ENCODE measurements at places on chromosomes 11 and 22.

DNA sequence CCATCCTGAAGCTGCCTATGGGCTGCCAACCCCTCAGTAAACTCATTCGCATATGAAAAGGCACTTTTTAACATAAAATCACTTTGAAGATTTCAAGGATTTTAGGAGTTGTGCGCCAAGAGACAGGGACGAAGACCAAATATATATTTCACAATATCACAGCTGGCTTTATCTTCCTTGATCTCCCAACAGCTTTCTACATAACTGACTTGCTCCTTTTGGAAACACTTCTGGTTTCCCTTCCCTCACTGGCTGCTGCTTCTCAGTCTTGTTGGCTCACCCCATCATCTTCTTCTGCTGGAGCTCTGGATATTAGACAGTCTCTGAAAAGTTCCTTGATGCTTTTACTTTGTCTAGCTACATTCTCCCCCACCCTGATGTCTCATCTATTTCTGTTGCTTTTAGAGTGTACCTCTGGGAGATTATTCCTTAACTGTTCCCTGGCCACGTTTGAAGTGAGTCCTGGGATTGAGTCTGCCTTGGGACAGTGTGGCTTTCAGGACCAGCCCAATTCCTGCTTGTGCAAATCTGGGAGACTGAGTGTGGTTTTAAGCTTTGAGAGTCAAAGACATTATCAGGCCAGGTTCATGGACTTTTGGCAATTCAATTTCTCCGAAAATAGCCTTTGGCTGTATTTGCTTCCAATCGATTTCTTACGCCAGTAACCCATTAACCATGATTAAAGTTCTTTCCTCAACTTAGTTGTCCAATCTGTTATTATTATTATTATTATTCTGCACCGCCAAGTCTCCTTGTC lies 30.9 kb upstream of the NNMT start:
- no peak for DNase-seq

DNA sequence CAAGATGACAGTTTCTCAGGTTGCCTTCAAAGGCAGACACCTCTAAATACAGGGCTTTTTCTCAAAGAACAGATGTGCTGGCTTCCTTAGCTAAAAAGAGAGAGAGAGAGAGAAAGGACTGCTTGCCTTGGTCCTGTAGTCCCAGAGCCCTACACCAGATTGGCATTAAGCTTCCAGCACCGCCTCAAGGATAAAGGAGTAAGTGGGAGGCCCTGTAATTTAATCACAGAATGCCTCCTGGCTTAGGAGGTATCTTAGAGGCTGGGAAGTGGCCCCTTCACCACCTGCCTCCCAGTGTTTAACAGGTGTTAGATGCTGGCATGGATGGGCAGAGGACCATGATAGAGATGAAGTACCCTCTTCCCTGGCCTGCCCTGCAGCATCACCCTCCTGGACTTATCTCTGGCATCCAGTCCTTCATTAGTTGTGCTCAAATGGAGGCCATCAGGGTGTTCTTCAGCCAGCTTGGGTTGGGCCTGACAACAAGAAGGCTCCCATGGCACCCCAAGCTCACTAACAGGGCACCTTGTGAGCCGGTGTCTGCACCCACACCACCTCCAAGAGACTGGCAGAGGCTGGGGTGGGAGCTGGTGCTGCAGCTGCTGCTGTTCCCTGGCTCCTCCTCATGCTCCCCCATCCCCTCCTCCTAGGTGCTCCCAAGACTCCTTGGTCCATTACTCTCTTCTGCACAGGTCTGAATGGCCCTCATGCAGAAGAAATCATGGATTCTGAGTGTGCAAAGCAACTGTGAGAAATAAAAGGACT lies 32.5 kb downstream of the ABCC8 start:
- DNase-seq: no peak

GRCh38 chr11:118079491-118079890 lies 2.6 kb downstream of the TMPRSS4 start:
- peak; percentile 16 for DNase-seq

- no peak for DNase-seq
Observed at GRCh38 chr11:87359401-87359800, 321.7 kb downstream of the TMEM135 start.

DNA sequence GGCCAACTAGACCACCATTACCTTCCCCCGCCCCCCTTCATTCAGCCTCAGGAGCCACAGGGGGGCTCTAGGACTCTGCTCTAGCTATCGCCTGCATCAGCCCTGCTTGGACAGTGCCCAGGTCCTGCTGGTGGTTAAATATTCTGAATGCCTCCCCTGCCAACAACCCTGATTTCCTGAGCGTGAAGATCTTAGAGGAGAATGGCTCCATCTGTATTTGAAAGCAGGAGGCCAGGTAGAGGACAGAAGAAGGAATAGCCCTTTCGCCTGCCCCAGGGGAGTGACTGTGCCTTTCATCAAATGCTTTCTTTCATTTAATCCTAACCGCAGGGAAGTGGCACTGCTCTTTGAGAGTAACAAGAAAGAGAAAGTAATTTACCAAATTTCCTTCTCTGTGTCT lies 69.2 kb downstream of the ISX start:
- no peak for DNase-seq

- no peak for DNase-seq
Observed at GRCh38 chr11:133048270-133048669, 484.0 kb downstream of the OPCML start.

DNA sequence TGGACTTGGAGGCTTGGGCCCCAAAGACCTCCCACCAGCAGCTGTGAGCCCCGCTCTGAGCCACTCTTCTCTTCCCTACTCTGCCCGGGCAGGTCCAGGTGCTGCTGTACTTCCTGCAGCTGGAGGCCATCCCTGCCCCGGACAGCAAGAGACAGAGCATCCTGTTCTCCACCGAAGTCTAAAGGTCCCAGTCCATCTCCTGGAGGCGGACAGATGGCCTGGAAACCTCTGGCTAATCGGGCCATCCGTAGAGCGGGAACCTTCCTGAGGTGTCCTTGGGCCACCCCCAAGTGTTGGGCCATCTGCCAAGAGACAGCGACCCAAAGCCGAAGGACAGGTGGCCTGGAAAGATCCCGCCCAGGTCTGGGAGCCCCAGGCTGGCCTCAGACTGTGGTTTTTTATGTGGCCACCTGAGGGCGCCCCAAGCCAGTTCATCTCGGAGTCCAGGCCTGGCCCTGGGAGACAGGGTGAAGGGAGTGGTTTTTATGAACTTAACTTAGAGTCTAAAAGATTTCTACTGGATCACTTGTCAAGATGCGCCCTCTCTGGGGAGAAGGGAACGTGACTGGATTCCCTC lies 135.1 kb downstream of the BCR start:
- DNase-seq: peak; percentile 65

DNA sequence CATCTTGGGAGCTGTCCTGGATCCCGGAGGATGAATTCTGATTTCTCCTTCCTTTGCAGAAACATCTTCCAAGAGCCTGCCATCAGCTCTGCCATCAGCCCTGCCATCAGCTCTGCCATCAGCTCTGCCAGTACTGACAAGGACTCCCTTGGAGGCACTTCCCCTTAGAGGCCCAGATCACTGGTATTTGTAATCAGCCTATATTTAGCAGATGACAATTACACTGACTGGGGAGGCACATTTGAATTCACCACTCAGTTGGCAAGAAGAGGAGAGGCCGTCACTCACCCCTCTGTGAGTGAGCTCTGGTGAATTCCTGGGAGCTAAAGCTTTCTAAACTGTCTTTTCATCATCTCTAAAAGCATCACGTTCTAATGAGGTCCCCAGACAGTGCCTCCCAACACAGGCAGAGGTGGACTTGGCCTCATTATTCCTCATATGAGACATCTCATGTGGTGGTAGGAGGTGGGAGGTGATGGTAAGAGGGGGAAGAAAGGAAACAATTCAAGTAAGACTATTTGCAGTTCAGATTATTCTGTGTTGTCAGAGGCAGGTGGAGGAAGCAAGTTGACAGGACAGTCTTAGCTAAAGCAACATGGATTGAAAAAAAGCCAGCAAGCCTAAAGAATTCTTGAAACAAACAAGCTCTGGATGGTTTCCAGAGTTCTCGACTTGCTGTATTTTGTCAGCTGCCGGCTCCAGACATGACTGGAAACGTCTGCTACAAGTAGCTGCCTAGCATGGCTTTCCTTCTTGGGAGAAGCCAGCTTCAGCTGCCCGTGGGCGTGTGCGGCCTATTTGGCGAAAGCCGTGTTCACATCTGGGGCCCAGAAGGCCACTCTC lies 771.7 kb downstream of the TBC1D22A start:
- DNase-seq: no peak

All from CD4-positive, alpha-beta T cell treated with Interleukin-17A for 1 hour (primary cell).